Skin of body (tissue), 3 donors: ENCODE measurements at places on chromosomes 6 and 20. TPM values are rescaled to one million over a fixed set of nuclear protein-coding genes. Genes with fewer than 3 reads are reported as not detected.

GRCh38 chr20:63553933-63554290, at the start of gene FNDC11:
Gene FNDC11 (plus strand): TSS chr20:63554159. CDS start chr20:63555664, 1,505 bp downstream.
- DNase-seq = no peak

The SLC25A27 gene
- 20.7 TPM for total RNA-seq

DNA sequence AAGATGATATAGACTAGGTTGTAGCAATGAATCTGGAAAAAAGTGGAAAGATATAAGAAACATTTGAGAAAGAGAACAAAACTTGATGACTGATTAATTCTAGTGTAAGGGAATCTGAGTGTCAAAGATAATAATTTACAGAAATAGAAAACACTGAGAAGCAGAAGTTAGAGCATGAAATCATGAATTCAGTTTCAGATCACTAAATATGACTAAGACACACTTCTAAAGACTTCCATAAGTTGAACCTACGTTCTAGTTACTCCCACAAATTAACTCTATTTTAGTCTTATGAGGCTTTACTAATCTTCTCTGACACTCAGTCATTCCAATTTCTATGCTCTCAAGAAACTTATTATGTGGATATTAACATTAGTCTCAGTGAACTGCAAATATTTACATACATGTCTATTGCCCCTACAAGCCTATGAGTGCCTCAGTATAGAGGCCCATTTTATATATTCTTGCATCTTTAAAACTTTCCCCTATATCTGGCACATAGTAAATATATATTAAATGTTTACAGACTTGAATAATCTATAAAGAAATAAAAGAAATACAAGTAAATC, 30.4 kb downstream of the IBTK start:
- DNase-seq = no peak

DNA sequence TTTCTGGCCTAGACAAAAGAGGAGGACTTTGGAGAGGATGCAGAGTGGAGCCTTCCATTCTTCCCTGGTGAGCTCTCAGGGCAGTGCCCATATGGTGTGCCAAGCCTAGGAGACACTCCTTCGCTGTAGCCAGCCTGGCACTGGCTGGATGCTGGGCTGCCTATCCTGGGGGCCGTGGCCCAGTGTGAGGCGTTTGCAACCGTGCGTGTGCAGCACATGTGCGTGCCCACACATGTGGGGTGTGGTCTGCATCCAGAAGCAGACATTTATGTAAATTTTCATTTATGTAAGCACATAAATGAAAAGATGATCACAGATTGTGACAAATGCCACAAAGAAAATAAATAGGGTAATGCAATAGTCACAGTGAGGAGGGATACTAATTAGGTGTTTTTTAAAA, 35.8 kb upstream of the ZNF831 start:
- DNase-seq = no peak
